ENCODE measurements at places on chromosomes 5 and 9. TPM values are rescaled to one million over a fixed set of nuclear protein-coding genes. Genes with fewer than 3 reads are reported as not detected.

DNA sequence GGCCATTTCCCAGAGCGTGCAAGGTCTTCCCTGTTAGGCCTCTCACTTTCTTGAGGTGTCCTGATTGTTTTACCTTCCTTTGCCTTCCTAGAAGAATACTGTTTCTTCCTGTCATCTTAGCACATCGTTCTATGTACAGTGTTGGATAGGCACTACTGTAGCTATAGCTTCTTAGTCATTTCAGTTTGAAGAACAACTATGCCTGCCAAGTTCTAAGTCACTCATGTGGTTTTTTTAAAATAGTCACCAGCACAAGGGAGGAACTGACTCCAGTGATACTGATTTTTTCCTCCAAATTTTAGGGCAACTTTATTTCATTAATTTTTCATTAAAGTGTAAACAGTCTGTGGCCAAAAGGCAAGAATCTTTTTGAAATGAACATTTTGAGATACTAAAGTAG is 122.4 kb upstream of the NR5A1 start:
- H3K27me3 ChIP-seq = no peaks in the 10 kb centered on the region
- no peak overlapping the region for H3K4me3 ChIP-seq
- DNase-seq = no peak
- no peaks in the 10 kb centered on the region for H3K4me1 ChIP-seq
- H3K36me3 ChIP-seq = no peaks in the 10 kb centered on the region

ACSL6 gene
- total RNA-seq = 22.7 TPM

- DNase-seq = no peak
- no peak overlapping the region for H3K4me3 ChIP-seq
- no peaks in the 10 kb centered on the region for H3K4me1 ChIP-seq
- no peaks in the 10 kb centered on the region for H3K36me3 ChIP-seq
Observed at GRCh38 chr5:173456751-173457171, 128.5 kb upstream of the STC2 start.

GRCh38 chr9:103364753-103365152 is 369.6 kb downstream of the CYLC2 start:
- no peak for DNase-seq
- no peaks in the 10 kb centered on the region for H3K27me3 ChIP-seq
- no peak overlapping the region for H3K4me3 ChIP-seq
- H3K27ac ChIP-seq = no peak overlapping the region
- H3K36me3 ChIP-seq = no peaks in the 10 kb centered on the region

DNA sequence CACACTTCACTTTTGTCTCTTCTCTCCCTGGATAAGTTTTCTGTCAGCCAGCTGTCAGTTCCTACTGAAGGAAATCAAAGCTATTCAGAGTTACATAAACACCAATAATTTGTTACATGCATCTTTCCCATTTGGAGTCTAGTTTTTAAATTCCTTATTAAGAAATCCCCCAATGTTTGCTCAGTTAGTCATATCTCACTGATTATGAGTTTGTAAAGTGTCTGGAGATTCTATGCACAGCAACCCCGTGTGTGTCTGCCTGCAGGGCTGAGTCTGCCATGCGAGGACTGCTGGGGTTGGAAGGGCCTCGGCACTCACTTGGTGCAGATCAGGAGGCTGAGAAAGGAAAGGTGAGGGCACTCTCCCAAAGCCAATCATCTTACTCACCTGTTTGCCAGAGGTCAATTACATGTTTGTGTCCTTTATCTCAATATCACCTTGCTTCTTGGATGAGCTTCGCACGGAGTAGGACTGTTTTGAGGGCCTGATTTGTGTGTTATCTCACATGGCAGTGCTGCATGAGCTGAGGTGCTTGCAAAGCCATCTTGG is 3.3 kb downstream of the ANKRD34B start:
- no peak for DNase-seq
- peaks cover 13% of the 10 kb centered on the region for H3K27me3 ChIP-seq
- H3K36me3 ChIP-seq = no peaks in the 10 kb centered on the region
- no peaks in the 10 kb centered on the region for H3K4me1 ChIP-seq
- H3K4me3 ChIP-seq = no peak overlapping the region

- H3K4me1 ChIP-seq = no peaks in the 10 kb centered on the region
- H3K36me3 ChIP-seq = no peaks in the 10 kb centered on the region
- DNase-seq = no peak
- H3K4me3 ChIP-seq = no peak overlapping the region
- no peak overlapping the region for H3K27ac ChIP-seq
Observed at GRCh38 chr5:120538644-120539043, 74.5 kb downstream of the PRR16 start.

- no peak for DNase-seq
- no peaks in the 10 kb centered on the region for H3K4me1 ChIP-seq
- H3K27ac ChIP-seq = no peak overlapping the region
- no peak overlapping the region for H3K4me3 ChIP-seq
- H3K36me3 ChIP-seq = peaks cover 10% of the 10 kb centered on the region
Observed at GRCh38 chr9:129052592-129052991, 16.2 kb downstream of the MIGA2 start.

DNA sequence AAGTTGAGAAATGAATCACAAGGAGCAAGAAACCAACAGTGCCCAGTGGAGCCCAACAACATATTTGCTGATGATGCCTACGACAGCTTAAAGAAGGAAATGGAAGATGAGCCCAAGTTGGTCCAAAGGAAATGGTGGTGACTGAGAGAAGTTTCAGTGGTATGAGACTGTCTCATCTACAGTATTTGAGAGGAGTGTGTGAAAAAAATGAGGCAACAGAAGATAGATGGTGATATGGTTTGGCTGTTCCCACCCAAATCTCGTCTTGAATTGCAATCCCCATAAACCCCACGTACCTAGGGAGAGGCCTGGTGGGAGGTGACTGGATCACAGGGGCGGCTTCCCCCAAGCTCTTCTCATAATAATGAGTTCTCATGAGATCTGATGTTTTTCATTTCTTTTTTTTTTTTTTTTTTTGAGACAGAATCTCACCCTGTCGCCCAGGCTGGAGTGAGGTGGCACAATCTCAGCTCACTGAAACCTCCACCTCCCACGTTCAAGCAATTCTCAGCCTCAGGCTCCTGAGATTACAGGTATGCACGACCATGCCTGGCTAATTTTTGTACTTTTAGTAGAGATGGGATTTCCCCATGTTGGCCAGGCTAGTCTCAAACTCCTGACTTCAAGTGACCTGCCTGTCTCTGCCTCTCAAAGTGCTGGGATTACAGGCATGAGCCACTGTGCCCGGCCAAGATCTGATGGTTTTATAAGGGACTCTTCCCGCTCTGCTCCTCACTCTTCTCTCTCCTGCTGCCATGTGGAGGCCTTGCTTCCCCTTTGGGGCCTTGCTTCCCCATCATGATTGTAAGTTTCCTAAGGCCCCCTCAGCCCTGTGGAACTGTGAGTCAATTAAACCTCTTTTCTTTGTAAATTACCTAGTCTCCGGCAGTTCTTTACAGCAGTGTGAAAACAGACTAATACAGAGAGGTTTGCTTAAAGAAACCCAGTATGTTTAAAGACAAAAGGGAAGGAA is 30.2 kb downstream of the EFCAB9 start:
- H3K27ac ChIP-seq = no peak overlapping the region
- H3K36me3 ChIP-seq = no peaks in the 10 kb centered on the region
- no peaks in the 10 kb centered on the region for H3K27me3 ChIP-seq
- H3K4me1 ChIP-seq = no peaks in the 10 kb centered on the region

DNA sequence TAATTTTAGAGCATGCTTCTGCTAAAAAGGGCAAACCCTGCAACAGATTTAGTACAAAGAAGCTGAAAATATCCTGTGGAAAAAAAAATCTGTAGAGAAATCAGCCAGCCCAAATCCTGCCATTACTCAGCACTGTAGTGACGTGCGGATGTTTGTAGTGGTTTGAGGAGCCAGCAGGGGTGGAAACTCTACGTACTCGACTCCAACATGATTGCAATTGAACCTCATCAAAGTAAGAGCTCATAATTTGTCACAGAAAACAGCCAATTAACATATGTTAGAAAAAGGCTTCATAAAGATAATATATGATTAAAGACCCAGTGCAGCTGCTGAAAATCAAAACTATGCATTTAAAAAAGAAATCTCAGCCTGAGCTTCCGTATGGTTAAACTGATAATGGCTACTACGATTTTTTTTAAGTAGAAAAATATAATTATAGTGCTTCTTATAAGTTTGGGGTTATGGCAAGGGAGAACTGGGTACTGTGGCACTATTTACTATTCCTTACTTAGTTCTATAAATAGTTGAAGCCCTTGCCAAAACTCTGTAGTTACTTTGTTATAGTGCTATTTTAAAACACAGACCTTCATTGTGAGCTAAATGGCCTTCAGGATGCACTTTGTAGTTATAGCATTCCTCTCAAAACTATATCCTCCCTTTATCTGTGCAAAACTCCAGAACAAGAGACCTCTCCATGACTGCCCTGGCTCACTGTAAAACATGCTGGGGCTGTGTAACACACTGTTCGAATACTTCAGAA is 49.4 kb downstream of the MEF2C start:
- H3K36me3 ChIP-seq = no peaks in the 10 kb centered on the region
- H3K4me3 ChIP-seq = no peak overlapping the region
- no peaks in the 10 kb centered on the region for H3K4me1 ChIP-seq
- no peak for DNase-seq

GRCh38 chr9:120104771-120105170 is 475.2 kb downstream of the CDK5RAP2 start:
- H3K4me1 ChIP-seq = no peaks in the 10 kb centered on the region
- H3K27me3 ChIP-seq = no peaks in the 10 kb centered on the region

Measured in CD8-positive, alpha-beta memory T cell (primary cell).